DMS79 treated with DMSO at 0.1 percent for 48 hours (cell line): ENCODE measurements at places on chromosomes 6 and 20.

DNA sequence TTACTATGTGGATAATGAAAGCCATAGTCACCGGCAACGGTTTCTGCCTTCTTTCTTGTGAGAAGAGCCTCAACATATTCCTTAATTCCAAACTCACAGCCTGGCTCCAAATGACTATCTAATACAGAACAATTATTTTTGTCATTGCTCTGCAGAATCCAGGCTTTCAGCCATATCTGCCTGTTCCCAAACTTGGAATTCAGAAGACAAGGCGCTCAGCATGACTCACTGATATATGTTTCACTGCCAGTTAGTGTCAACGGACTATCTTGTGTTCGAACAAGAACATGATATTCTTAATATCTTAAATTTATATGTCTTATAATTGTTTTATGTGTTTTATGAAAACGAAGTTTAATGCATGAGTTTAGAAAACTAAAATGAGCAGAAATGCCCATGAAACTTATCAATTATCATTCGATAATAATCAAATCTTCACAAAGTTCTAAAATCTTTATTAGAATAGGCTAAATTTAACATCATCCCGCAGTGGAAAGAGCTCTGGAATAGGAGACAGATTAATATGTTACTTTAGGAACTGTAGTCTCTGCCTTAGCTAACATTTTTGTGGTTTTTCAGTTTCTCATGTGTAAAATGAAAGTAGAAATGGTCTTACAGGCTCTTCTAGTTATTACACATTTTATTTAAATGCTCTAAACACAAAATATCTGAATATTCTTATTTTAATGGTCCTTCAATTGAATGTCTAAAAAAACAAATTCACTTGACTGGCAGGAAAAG, 669.3 kb upstream of the GJE1 start:
- no peak for DNase-seq

GRCh38 chr6:130198483-130199035, 24.2 kb downstream of the SAMD3 start:
- DNase-seq, result no peak

DNA sequence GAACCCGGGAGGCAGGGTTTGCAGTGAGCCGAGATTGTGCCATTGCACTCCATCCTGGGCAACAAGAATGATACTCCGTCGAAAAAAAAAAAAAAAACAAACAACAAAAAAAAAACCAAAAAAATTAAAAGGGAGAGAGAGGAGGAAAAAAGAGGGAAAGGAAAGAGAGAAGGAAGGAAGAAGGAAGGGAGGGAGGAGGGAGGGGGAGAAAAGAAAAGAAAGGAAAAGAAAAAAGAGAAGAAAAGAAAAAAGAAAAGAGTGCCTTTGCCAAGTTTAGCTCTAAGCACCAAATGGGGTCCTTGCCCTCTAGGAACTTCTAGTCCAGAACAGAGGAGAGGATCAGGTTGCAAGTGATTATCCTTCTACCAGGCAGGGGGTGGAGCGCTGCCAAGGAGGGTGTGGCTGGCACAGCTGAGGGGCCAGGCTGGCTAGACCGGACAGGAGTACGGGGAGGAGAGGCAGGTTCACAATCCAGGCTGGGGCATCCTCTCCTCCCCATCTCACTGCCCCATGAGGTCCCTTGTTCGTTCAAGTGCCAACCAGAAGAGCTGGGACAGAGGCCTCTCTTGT, 19.1 kb downstream of the GNAS start:
- no peak for DNase-seq

- DNase-seq, result no peak
Observed at GRCh38 chr6:44285552-44286284, 15.5 kb downstream of the TMEM151B start.

- DNase-seq, result peak; percentile 59
Observed at GRCh38 chr6:37109714-37110499, 60.0 kb upstream of the PIM1 start.

DNA sequence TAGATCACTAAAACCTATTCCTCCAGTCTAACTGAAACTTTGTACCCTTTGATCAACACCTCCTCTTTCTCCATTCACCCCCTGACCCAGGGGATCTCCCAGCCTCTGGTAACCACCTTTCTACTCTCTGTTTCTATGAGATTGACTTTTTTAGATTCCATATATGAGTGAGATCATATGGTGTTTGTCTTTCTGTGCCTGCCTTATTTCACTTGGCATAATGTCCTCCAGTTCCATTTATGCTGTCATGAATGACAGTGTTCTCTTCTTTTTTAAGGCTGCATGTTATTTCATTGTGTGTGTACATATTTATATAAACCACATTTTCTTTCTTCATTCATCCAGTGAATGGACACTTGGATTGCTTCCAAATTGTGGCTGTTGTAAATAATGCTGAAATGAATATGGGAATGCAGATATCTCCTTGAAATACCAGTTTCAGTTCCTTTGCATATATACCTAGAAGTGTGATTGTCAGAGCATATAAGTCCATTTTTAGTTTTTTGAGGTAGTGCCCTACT, 57.7 kb downstream of the DHX35 start:
- no peak for DNase-seq

- no peak for DNase-seq
Observed at GRCh38 chr6:145339089-145339488, 396.2 kb downstream of the EPM2A start.

GRCh38 chr20:56570832-56571231, 37.8 kb downstream of the FAM209B start:
- DNase-seq, result no peak

- DNase-seq, result no peak
Observed at GRCh38 chr6:26613201-26613600, 16.4 kb downstream of the ABT1 start.

DNA sequence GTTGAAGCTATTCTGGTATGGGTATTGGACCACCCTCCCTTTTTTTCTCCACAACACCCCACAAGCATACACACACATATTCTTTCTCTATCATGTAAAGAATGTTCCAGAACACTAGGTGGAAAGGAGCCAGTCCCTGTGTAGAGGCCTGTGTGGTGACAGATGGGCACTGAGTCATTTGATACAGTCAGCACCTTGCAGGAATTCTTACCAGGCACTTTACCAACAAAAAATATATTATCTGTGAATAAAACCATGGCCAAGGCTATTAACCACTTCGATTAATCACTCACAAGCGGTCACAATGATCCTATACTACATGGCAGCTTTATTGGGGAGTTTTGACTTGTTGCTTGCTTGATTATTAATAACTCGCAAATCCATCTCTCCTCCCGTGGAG, 149.5 kb downstream of the BFSP1 start:
- DNase-seq, result peak; percentile 17

GRCh38 chr6:4153514-4153985, 18.2 kb upstream of the ECI2 start:
- no peak for DNase-seq

DNA sequence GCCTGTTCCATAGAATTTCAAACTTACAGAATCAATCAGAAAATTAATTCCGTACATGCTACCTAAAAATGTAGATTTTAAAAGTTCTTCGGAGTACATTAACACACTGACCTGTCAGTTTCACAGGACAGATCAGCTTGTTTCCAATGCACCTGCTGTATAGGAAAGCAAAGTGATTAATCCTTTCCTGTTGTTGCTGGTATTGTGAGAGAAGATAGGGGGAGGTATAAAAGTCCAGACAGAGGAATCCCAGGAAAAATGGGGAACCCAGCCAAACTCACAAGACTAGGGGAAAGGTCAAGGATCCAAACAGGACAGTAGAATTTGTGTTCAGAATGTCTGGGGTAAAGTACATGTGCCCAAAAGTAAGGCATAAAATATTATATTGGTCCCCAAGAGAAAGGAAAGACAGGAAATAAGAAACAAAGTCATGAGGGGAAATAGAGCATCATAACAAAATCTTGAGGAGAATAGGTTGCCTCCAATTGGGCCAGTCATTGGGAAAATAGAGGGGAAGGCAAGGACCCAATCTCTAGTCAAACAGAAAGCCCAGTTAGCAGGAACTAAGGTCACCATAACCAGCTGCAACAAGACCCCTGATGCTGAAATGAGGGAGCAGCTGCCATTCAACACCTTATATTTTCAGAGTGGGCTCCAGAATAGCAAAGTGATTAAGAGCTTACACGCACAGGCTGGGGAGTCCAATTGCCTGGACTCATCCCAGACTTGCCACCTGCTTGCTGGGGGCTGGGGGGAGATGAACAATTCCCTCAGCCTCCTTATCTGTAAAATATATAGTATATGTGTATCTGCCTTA, 10.3 kb downstream of the FILIP1 start:
- no peak for DNase-seq

DNA sequence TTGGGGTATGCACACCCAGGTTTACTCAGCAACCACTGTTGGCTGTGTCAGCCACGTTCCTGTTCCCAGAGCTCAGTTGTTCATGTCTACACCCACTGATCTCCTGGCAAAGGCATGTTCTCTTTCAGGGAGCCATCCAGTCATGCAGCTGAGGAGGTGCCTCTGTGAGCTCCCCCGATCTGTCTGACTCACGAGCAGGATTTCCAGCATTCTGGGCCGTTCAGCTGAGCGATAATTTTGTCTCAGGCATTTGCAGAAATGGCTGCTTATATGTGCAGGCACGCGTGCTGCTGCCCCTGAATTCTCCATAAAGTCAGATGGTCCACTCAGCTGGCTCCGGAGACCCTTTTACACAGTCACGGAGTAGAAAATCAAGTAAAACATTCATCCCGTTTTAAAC, 78.4 kb upstream of the IYD start:
- DNase-seq, result no peak

DNA sequence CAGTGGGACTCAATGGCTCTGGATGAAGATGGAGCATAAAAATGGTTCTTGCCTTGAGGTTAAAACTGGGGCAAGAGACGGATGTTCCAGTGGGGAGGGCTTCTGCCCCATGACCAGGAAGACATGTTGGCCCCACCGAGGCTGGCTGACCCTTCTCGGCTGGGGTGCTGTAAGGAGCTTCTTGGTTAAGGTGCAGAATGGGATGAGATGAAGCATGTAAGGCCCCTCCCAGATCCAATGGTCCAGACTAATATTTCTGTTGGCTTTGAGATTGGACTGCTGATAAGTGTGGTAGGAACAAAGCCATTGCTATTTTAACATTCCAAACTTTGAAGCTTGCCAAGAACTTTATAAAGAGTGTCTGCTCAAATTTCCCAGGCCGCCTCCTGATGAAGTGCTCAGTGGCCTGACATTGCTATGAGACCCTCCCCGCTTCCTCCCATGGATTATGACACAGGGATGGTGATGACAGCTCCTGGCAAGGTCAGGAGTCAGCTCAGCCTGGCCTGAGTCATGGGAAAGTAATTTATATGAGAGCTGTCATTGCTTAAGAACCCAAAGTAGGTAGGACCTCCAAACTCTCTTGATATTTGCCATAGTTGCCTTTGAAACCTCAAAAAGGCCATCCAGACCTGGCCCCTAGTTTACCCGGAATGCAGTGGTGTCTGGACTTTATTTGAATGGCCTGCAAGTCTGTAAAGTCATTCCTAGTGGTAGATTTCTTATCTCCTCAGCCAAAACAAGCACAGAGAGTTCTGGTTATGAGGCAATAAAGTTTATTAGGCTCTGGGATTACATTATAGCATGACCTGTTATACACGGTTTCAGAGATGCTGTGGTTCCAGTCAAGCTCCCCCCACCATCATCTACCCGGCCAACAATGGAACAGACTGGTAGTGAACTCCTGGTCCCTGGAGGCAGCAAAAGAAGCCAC, 55.2 kb downstream of the TGM2 start:
- no peak for DNase-seq

- no peak for DNase-seq
Observed at GRCh38 chr6:140641412-140641811, 1267.0 kb upstream of the CITED2 start.

DNA sequence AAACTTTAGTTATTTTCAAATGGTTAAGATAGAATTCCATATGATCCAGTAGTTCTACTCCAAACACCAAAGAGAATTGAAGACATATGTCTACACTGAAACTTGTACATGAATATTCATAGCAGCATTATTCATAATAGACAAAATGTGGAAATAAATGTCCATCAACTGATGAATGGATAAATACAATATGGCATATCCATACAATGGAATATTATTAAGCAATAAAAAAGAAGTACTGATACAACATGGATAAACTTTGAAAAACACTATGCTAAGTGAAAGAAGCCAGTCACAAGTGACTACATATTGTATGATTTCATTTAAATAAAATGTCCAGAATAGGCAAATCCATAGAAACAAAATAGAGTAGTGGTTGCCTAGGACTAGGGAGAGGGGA, 33.6 kb upstream of the TRAF3IP2 start:
- no peak for DNase-seq

GRCh38 chr6:132247381-132248159, 153.7 kb downstream of the MOXD1 start:
- no peak for DNase-seq

GRCh38 chr20:41664584-41664983, 46.4 kb upstream of the CHD6 start:
- no peak for DNase-seq

DNA sequence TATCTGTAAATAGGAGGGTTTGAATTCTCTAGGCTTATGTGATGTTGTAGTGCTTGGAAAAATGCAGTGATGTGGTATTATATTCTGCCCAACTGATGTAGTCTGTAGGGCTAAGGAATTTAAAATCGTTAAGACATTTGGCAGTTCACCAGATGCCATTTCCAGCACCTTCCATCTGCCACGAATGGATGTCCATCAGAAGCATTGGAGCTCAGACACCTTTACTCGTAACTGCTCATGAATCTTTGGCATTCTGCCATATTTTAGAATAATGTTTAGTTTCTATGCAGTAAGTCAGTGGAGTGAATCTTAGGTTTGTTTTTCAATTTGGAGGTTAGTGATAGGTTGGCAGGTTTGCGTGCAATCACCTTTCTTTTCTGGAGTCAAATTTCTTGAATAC, 2.4 kb upstream of the SYTL3 start:
- DNase-seq, result peak; percentile 32

GRCh38 chr20:31594558-31595379, 10.3 kb upstream of the ID1 start:
- DNase-seq, result no peak
